ENCODE measurements at places on chromosomes 7 and 10.
A peak's percentile ranks its signal among the peaks of the same experiment; 100 is the strongest.

DNA sequence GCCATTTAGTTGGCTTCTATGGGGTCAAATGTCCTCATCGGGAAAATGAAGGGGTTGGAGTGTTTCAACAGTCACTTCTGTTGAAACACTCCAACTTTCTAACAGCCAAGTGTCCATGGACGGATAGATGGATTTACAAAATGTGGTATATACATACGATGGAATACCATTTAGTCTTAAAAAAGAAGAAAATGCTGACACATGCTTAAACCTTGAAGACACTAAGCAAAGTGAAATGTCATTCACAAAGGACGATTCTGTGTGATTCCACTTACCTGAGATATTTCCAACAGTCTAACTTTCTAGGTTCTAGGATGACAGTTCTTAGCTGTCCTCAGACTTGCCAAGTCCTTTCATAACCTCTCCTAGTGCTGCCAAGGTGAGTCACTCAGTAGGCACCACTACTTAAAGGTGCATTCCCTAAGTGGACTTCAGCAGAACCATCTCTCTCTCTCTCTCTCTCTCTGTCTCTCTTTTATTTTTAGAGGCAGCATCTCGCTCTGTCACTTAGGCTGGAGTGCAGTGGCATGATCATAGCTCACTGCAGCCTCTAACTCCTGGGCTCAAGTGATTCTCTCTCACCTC lies 69.0 kb downstream of the DENND2A start:
- no peak for DNase-seq

- no peak for DNase-seq
Measured at GRCh38 chr7:96921231-96921630, 84.1 kb upstream of the DLX6 start.

GRCh38 chr7:362402-363096 lies 72.6 kb downstream of the FOXL3 start:
- no peak for DNase-seq

DNA sequence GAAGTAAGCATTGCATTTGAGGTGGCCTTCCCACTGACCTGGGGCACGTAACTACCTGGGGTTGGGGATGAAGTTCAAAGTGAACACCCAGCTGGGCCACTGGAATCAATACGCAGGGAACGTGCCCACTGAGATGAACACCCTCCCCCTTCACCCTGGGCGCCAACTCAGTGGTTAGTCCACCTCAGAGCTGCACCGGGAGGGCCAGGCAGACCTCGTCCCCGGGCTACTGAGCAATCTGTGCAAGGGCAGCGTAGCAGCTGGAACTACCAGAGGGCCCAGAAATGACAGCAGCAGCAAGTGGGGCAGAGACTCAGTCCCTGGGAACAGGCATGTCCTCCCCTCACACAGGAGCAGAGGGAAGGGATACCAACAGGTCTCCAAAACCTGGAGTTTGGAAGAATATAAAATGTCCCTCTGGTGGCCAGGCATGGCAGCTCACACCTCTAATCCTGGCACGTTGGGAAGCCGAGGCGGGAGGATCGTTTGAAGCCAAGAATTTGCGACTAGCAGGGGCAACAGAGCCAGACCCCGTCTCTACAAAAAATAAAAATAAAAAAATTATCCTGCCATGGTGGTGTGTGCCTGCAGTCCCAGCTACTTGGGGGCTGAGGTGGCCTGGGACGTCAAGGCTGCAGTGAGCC lies 143.9 kb downstream of the SH3PXD2A start:
- no peak for DNase-seq

DNA sequence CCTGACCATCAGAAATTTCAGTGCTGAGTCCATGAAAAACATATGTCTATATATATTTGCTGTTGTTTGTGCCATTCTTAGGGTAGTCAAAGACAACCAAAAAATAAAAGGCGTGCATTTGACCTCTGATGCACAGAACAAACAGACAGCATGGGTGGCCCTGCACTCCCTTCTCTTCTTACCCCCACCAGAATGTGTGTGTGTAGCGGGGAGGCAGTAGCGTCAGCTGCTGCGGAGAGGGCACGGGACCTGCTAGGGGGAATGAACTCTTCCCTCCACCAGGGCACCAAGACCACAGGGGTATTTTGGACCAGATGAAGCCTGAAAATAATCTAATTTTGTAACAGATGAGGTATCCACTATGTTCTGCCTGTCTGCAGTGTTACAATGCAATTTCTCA lies 277.7 kb upstream of the ZNF32 start:
- peak; percentile 15 for DNase-seq

GRCh38 chr10:24162206-24162985 lies 46.5 kb upstream of the KIAA1217 start:
- no peak for DNase-seq

DNA sequence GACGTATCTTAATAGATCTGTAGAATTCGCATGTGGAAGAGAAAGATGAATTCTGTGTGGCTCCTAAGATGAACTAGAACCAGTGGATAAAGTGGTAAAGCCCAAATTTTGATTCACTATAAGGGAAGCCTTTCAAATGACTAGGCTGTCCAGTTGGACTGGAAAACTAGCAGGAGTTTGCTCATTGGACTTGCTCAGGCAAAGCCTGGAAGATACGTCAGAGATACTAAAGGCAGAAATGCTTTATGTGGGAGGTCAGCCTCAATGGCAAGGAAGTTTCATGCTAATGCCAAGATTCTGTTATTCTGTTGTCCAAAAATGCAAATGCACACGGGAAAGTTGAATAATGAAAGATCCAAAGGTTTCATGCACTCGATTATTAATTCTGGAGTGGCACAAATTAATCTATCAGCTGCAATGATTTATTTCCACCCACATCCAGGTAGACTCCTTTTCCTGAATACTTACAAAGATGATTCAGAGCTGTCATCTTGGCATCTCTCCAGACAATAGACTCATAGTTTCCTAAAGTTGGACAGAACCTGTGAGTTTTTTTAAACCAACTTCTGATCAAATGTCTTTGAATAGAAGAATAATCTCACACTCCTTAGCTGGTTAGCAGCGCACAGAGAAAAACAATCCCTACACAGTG lies 20.5 kb upstream of the PPP1R3C start:
- DNase-seq, result no peak

- peak; percentile 90 for DNase-seq
Measured at GRCh38 chr10:78805176-78805575, 263.6 kb upstream of the ZMIZ1 start.

GRCh38 chr10:75207857-75208144 lies 2.8 kb upstream of the VDAC2 start:
- no peak for DNase-seq

DNA sequence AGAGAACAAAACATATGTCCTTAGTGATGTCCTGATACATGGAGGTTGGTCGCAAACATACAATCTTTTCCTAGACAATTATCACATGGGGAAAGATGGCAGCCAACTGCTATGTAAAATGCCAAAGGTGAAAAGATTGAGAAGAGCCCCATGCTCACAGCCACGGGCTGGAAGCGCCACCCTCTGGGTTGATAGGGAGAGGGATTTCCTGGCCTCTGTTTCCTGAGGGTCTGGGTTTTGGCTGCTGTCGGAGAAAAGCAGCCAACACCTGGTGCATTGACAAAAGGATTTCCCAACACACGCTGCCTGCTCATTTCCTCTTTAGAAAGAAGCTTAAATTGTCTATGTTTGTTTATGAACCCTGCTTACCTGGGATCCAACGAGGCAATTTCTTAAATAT lies 43.8 kb downstream of the ITIH5 start:
- DNase-seq, result peak; percentile 48

DNA sequence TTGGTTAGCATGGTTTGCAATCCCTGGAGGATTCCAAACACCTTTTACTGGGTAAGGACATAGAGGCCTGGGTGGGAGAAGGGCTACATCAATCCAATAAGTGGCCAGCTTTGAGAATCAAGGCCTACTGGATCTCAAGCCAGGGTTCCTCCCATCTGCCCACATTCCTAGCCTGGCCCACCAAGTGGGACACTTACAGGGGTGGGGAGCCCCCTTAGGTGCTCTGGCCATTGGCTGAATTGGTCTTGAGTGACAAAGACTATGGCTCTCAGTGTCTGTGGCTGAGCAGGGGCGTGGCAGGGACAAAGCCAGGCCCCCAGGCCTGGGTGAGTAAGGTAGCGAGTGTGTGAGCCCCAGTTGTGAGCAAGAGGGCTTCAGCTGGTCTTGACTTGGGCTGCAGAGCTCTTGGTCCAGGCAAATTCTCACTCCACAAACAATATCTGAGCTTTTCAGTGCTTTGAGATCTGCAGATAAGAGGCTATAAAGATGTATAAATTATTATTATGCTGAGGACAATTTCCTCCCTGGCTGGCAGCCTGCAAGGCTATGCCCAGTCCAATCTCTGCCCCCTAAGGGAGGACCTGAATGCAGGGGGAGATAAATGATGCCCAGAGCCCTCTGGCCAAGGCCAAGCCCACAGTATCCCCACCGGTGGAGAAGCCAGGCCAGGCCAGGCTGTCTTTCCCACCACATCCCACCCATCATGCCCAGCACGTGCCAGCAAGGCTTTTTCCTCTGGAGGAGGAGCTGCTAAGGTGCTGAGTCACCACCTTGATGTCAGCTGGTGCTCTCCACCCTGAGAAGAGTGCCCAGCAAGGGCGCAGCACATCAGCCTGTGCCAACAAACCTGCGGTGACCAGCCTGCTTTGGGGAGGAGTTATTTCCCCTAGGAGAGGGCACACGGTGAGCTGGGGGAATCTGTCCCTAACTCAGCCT lies 80.7 kb upstream of the DUSP5 start:
- DNase-seq, result no peak

DNA sequence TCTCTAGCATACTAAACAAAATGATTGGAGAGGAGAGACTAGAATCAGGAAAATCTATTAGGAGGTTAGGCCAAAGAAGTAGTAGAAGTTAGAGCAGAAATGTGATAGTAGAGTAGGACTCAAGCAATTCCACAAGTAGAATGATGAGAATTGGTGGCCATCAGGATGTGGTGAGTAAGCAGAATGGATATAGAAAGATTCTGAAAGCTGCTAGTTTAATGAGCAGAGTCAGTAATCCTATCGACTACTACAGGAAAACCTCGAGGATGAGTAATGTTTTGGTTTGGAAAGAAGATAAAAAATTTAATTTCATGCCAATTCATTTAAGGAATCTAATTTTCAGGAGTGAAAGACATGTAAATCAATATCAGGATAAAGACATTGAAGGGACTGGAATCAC lies 648.3 kb upstream of the PHF14 start:
- DNase-seq, result no peak

- no peak for DNase-seq
Measured at GRCh38 chr10:123027861-123028260, 19.1 kb downstream of the ACADSB start.

DNA sequence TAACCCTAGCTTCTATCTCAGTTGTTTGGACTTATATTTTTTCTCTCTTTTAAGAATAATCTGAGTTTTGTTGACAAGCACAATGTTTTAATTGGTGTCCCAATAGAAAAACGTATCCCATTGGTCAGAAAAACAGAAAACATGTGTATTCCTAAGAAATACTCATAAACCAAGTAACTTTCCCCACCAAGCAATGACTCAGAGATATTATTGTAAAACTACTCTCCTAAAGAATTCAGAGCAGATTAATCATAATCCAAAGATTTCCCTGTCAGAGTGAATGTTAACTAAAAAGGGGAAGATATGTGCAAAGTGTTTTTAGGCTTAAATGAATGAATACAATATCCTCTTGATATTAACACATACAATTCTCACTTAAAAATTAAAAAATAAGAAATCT lies 29.4 kb upstream of the MBL2 start:
- no peak for DNase-seq

DNA sequence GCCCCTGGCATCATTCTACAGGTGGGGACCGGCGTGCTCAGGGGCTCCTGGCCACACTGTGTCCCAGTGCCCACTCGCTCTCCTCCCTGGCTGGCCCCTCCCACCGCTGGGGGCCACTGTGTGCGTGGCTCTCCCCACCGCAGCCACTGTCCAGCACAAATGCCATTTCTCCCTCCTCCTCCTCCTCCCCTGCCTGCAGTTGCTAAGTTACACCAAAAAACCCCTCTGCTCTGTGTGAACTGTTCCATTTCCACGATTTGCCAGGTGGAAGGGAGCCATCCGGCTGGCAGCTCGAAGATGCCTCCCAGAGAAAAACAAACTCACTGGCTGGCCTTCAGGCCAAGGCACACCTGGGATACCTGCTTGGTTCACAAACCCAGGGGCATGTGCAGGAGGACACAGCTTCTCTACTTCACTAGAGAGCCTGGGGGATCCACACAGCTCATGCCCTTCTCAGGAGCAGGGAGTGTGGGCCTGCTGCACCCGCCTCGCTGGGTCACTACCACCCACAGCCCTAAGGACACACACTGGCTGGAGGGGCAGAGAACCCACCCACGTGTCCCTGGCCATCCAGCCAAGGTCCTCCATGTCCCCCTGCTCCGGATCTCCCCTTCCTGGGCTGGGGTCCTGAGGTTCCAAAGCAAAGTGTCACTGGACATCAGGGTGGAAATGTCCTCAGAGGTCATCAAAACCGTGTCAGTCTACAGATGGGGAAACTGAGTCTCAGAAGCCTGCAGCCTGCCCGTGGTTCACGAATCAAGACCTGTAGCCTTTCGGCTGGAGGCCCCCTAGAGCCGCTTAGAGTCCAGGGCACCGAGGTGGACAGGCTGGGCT lies 1.7 kb downstream of the RASGEF1A start:
- DNase-seq, result peak; percentile 20

GRCh38 chr7:130329681-130330080 lies 14.9 kb upstream of the CPA5 start:
- no peak for DNase-seq

- no peak for DNase-seq
Measured at GRCh38 chr10:111516144-111516543, 439.3 kb downstream of the ADRA2A start.

DNA sequence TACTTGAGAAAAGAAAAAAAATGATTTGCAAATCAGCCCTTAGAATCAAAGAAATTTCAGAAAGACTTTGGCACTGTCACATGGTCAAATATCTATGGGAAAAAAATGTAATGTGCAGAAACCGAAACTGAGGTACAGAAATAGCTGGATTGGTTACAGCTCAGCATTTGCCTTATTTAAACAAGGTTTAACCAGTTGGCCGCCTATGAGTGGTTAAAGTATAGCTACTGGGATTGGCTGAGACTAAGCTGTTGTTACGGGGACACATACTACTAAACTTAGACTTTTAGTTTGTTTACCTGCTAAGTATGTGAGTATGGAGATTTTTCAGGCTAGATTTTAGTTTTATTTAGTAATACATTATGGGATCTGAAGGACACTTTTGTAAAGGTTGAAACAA lies 38.6 kb downstream of the SFTPD start:
- DNase-seq, result no peak

GRCh38 chr7:97298561-97298960 lies 181.1 kb downstream of the SDHAF3 start:
- no peak for DNase-seq

GRCh38 chr7:17706275-17706674 lies 234.0 kb downstream of the SNX13 start:
- no peak for DNase-seq

DNA sequence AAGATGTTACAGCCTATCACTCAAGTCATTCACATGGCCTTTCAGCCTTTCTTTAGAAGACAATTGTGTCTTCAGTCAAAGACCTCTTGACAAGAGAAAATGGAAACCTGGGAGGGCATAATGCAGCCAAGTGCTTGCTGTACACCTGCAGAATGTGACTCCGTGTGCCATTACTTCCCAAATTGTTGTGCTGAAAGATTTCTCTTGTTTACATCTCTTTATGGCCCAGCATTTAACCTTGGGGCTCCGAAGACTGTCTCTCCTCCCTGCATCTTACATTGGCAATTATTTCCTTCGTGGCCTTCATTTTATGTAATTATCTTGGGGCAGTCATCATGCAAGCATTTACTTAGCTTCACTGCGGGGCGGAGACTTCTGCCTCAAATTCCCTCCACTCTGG lies 287.0 kb downstream of the TCF7L2 start:
- DNase-seq, result no peak

GRCh38 chr7:21939136-21939857 lies 6.4 kb downstream of the CDCA7L start:
- no peak for DNase-seq

Data from right hindlimb (tissue), 1 donor.